NCI-H2081 (cell line): ENCODE measurements at places on chromosomes 6 and 20.

GRCh38 chr6:160057080-160057479 lies 64.5 kb upstream of the SLC22A1 start:
- no peak for DNase-seq

GRCh38 chr6:24273096-24273870 lies 84.6 kb downstream of the DCDC2 start:
- DNase-seq, result no peak

DNA sequence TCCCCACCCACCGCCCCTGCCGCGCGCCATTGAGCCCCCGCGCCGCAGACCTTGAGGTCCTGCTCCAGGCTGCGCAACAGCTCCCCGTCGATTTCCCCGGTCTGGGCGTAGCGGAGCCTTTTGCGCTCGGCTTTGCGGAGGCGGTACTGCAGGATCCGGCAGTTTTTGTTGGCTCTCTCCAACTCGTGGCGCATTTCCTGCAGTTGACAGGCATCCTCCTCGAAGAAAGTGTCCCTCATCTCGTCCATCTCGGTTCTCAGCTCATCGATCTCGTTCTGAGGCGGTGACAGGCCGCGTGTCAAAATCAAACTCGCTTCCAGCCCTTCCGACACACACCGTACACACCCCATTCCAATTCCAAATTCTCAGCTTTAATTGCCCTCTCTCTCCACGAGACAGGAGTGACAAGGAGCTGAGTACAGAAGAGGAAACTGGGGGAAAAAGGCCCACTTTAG lies 4.3 kb downstream of the MTCL3 start:
- no peak for DNase-seq

DNA sequence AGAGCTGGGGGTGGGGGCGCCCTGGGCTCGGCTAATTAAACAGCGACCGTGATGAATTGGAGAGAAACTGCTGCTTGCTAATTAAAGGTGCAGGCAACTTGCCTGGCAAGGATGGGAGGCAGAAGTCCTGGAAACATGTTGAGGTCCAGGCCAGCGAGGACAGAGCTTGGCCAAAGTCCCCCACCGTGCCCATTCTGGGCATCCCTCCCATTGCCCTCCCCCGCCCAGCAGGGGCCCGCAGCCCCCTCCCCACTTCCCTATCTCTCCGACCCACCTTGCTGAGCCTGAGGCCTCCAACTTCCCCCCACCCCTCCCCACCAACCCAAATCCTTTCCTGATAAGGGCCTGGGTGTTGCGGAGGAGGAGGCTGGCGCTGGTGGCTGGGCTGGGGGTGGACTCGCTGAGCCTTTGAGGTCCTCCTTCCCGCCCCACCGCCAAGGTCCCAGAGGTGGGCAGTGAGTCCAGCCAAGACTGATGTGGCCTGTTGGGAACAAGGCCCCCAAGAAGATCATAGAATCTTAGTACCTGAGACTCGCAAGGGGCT lies 23.3 kb downstream of the C20orf203 start:
- DNase-seq, result no peak

- no peak for DNase-seq
These were observed 454.2 kb downstream of the CD83 start for GRCh38 chr6:14571746-14572145.
